ENCODE measurements at places on chromosomes 11 and 22.

- DNase-seq: no peak
These were observed 1.2 kb upstream of the P2RY6 start for GRCh38 chr11:73270855-73271477.

DNA sequence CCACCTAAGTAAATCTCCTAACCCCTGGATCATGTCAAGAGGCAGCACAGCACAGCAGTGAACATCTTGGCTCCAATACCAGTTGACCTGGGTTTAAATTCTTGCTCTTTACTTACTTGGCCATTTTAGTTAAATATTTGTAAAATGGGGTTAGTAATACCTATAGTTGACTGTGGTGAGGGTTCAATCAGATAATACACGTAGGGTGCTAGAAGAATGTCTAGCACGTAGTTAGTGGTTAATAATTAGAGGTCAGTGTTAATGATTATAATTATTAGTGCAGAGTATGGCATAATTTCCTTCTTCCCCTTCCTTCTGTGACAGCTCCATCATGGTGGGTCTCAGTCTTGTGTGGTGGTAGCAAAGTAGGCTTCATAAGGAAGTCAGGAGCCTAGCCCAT is 520.8 kb downstream of the INSC start:
- no peak for DNase-seq

DNA sequence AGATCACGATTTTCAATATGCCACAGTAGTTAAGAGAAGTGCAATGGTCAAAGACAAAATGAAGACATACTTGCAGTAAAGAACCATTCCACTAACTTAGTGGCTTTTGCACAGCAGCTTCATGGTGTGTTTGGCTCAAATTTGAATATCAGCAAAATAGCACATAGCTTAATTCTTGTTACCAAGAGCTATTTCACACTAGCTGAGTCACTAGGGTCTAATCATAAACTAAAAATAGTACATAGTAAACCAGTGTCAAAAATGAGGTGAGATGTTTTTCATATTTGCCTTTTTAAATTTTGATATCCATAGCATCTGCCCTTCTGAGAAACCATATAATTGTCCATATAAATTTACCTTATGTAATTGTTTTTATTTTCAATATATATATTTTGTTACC is 325.0 kb upstream of the LUZP2 start:
- no peak for DNase-seq

GRCh38 chr11:60633645-60634044 is 65.8 kb upstream of the MS4A8 start:
- no peak for DNase-seq

DNA sequence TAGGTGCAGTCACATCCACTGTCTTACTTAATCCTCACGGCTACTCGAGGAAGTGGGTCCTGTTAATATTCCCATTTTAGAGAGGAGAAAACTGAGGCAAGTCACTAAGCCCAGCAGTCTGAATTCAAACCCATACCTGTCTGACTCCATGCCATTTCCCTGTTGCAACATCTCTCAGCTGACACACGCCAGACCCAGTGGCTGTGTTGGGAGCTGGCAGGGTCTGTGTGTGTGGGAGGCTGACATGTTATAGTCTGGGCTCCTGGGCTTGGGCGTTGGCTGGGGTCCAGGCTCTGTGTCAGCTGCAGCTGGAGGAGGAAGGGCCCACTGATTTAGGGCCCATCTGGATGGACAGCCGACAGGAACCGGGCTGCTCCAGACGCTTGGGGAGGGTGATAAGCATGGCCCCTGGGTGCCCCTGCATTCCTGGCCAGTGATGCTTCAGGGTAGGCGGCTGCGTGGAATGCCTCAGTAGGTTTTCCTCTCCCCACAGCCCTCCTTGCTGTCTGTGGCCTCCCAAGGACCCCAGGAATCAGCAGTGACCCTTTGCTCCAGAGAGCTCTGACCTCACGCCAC is 562.5 kb downstream of the MN1 start:
- DNase-seq: peak; percentile 25

- no peak for DNase-seq
These were observed 583 bp upstream of the RRAS2 start for GRCh38 chr11:14359501-14360031.

- DNase-seq: peak; percentile 49
These were observed 871 bp downstream of the SLC35E4 start for GRCh38 chr22:30636226-30637077.

DNA sequence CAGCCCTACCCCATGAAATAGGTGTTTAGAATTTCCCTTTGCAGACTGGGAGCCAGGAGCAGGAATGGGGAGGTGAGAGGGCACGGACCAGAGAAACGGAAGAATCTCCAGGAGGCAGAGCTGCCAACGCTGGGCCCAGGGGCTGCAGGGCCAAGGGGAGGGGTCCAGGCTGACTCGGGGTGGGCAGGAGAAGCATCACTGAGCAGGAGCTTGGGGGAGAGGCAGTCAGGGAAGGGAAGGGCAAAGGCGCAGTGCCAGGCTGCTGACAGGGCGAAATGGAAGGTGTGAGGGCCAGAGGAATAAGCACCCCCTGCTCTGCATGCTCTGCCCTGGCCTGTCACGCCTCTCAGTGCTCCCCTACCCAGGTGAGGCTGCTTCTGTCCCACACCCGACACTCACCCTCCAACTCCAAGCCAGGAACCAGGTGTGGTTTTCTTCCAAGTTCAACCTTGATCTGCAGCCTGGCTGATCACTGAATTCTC is 14.5 kb downstream of the LRRC32 start:
- DNase-seq: no peak

- peak; percentile 36 for DNase-seq
These were observed 76.9 kb upstream of the CADM1 start for GRCh38 chr11:115580927-115581680.

GRCh38 chr11:59614277-59615119 is 1.1 kb downstream of the OSBP start:
- peak; percentile 8 for DNase-seq

GRCh38 chr11:11408436-11409221 is 55.6 kb upstream of the CSNK2A3 start:
- no peak for DNase-seq

- peak; percentile 88 for DNase-seq
These were observed 72.5 kb downstream of the MICAL2 start for GRCh38 chr11:12182676-12183541.

GRCh38 chr11:20669820-20670684 is 666 bp downstream of the NELL1 start:
- no peak for DNase-seq

DNA sequence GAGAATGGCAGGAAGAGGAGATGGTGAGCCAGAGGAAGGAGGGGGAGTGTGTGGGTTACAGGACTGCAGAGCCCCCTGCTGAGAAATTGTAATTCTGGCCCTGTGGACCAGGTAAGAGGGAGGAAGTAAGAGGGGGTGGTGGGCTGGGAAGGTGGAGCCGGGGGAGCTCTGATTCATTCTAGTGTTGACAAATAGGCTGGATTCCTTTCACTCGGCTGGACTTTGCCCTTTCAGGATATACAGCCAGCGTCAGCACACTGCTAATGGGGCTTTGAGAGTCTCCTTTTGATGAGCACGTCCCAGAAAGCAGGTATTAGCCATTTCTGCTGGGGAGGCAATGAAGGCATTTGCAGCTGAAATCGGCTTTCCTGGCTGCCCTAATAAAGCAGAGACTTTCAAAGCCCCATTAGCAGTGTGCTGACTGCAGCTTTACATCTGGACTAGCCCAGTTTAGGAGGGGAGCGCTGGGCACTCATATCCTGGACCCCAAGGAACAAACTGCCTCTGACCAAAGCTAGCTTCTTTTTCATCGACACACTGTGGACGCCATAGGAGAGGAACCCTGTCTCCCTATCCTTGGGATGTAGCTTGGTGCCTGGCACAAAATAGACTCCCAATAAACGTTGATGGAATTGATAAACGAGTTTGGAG is 44.8 kb upstream of the CADM1 start:
- DNase-seq: peak; percentile 83

- peak; percentile 54 for DNase-seq
These were observed 22.8 kb upstream of the GUCY1A2 start for GRCh38 chr11:107041088-107041444.

GRCh38 chr11:106152013-106152412 is 74.6 kb downstream of the AASDHPPT start:
- DNase-seq: peak; percentile 10

DNA sequence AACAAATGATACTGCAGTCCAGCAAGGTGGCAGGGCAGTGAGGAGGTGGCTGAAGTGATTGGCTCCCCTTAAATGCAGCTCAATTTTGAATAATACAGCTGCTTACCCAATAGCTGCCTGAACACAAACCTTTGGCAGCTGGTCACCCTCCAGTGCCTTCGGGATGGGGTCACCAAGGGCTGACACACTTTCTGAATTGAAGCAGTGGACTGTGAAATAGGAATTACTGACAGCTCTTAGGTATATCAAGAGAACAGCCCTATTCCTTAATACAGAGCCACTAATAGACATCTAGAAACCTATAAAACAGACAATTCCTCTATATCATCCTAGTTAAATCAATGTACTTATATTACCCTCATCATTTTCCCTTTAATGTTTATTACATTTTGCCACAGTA is 474.2 kb upstream of the KIRREL3 start:
- DNase-seq: no peak

- peak; percentile 43 for DNase-seq
These were observed 8.0 kb downstream of the NEAT1 start for GRCh38 chr11:65430406-65431217.

DNA sequence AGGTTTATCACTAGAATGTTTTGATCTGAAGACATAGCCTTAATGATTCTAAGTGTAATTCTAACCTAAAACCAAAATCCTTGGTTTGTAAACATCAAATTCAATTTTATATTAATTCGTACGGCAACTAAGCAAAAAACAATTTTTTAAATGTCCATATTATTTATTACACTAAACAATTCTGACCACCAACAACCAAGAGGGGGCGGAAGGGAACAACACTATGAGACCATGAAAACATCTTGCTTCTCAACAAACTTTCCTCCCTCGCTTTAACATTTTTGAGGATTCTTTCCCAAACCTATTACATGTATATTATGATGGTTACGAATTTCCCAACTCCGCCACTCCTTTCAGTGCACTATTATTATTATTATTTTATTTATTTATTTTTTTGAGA is 6.5 kb upstream of the UCP2 start:
- no peak for DNase-seq

- DNase-seq: peak; percentile 70
These were observed 105.5 kb downstream of the MICAL3 start for GRCh38 chr22:17918840-17919239.

DNA sequence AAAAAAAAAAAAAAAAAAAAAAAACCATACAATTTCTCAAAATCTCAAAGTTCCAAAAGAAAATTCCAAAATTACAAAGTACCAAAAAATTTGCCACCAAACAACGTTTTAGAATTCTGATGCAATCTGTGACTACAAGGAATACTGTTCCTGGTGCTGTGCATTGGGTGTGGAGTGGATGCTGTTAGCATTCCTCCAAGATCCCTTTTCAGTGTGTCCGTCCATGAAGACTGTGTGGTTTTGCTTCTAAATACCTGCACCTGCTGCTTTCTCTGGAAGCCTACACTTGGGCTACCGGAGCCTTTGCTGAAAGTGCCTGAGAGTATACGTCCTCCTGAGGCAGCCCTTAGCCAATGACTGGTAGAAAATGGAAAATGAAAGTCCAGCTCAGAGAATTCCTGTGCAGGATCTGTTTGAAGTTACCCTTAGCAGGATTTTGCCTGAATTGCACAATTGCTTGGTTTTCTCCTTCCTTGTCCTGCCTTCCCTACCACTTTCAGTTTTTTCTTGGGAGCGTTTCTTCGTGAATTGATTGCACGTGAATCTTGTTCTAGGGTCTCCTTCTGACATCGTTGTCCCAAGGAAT is 140.8 kb downstream of the TRPC6 start:
- no peak for DNase-seq

GRCh38 chr22:32801537-32802236 is at the start of gene TIMP3:
TIMP3 (plus strand) TSS chr22:32801705; CDS start chr22:32802002, 297 bp downstream.
- peak; percentile 58 for DNase-seq

DNA sequence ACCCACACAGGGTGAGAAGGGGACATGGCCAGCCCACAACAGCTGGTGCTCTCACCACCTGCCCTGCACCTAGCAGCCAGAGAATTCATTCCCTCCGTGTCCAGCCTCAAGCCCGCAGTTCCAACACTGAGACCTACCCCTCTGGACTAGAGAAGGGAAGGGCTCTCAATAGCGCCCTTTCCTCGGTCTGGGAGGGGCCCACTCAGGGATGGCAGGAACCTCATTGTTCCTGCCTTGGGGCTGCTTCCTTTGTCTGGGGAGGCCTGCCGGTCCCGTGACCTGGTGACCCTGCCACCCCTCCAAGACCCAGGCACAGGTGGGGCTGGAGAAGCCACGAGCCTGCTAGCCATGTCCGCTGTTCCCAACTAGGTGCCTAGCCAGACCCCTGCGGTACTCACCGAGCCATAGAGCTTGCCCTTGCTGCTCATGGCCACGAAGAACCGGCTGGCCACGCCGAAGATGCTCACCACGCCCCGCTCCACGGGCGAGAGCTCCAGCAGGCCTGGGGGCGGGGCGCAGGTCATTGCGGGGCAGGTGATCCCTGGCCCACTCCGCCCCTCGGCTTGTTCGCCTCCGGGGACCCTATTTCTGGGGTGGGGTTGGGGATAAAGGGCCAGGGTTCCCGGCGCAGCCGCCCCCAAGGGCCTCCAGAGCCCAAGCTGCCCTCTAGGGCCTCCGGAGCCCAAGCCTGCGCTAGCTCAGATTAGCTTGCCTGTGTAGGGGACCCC is 1.4 kb downstream of the FGF4 start:
- no peak for DNase-seq

- no peak for DNase-seq
These were observed 118.6 kb downstream of the TIMP3 start for GRCh38 chr22:32920032-32920628.

- DNase-seq: no peak
These were observed 664.1 kb upstream of the ANO3 start for GRCh38 chr11:25667871-25668270.

GRCh38 chr22:48982321-48982905 is 845.3 kb downstream of the BRD1 start:
- no peak for DNase-seq

Measured in SW480 (cell line).